ENCODE measurements at places on chromosomes 5 and 9.
A peak's percentile ranks its signal among the peaks of the same experiment; 100 is the strongest.

DNA sequence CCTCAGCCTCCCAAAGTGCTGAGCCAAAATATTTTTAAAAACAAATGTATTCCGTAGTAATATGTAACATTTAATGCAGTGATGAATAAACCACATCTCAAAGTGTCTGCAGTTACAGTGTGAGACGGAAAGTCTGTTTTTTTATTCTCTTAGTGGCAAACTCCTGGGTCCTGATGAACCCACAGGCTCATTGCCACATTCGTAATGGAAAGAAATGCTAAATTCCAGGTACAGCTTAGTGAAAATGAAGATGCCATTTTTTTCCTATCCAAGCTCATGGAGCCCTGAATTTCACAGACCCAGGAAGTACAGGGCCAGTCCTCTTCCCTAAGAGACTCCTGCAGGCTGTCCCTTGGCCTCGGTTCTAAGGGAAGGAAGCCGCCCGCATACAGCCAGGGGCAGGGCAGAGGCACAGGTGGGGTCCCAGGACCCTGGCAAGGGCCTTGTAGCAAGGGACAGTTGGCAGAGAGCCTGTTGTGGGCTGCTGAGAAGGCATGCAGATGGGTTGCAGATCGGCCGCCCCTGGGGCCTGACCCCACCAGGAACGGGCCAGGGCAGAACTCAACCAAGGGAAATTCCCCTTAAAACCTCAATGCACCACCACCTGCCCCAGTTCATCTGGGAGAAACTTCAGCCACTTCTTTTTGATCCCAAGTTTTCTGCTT is 36.2 kb downstream of the IPPK start:
- no peak for DNase-seq

- DNase-seq, result no peak
These were observed 63.6 kb downstream of the SNX18 start for GRCh38 chr5:54580997-54581811.

GRCh38 chr9:132049900-132050299 is 29.8 kb downstream of the MED27 start:
- no peak for DNase-seq

DNA sequence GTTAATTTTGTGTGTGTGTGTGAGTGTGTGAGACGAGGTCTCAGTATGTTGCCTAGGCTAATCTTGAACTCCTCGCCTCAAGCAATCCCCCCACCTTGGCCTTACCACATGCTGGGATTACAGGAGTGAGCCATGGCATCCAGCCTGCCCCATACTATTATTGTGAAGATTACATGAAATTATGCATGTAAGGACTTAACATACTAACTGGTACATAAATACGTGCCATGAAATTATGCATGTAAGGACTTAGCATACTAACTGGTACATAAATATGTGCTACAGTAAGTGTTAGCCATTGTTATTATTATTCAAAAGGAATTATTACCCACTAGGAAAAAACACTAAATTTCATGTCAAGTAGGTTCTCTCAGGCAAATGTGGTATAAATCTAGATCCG is 16.2 kb downstream of the DMGDH start:
- no peak for DNase-seq

DNA sequence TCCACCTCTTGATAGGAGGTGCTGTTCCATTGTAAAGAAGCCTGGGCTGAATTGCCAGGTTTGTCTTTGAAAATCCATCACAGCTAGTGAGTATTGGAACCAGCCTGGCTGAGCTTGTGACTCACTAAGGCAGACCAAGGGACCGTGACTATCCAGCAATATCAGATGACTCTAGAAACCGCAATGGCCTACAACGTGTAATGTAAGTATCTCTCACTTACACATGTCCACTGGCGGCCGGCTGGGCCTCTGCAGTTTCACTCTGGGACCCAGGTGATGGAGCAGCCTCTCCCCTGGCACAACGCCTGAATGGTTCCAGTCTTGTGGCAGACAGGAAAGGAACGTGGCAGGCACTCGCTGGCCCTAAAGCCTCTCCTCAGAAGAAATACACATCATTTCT is 3.1 kb upstream of the HRH2 start:
- no peak for DNase-seq

- peak; percentile 25 for DNase-seq
These were observed 115.9 kb downstream of the FBXL7 start for GRCh38 chr5:15615859-15616258.

GRCh38 chr5:57889558-57889957 is 406.9 kb upstream of the ACTBL2 start:
- peak; percentile 82 for DNase-seq

- peak; percentile 4 for DNase-seq
These were observed 776 bp upstream of the RANBP17 start for GRCh38 chr5:170860818-170861666.

DNA sequence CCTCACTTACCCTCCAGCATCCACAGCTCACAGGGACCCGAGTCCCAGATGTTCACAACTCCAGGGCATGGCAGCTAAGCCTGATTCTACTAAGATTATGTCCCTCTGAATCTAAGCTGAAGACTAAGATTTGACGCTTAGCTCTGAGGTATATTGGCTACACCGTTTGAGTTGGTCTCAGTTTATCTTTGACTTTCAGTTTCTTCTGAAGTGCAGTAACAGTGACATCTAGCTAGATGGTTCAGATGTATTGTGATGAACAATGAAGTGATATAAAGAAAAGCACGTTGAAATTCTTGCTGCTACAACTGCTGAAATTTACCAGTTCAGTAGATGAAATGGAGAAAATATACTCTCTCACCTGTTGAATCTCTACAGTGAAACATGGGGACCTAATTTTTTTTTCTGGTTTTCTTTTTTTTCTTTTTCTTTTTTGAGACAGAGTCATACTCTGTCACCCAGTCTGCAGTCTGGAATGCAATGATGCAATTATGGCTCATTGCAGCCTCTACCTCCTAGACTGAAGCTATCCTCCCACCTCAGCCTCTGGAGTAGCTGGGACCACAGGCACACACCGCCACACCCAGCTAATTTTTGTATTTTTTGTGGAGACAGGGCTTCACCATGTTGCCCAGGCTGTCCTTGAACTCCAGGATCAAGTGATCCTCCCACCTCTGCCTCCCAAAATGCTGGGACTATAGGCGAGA is 15.7 kb downstream of the RFK start:
- DNase-seq, result no peak

- DNase-seq, result peak; percentile 88
These were observed 63.7 kb downstream of the MLLT3 start for GRCh38 chr9:20558566-20559016.

GRCh38 chr9:102867488-102867887 is 127.6 kb upstream of the CYLC2 start:
- DNase-seq, result peak; percentile 9

DNA sequence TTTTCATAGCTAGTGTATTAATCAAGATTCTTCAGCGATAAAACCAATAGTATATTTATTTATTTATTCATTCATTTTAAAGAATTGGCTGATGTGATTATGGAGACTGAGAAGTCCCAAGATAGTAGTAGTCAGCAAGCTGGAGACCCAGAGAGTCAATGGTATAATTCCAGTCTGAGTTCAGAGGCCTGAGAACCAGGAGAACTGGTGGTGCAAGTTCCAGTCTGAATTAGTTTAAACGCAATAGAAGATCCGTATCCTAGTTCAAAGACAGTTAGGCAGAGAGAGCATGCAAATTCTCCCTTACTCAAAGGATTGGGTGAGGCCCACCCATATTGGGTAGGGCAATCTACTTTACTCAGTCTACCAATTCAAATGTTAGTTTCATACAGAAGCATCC is 364.2 kb upstream of the RPS23 start:
- no peak for DNase-seq

- no peak for DNase-seq
These were observed 194.6 kb downstream of the GAS1 start for GRCh38 chr9:86752733-86753132.

DNA sequence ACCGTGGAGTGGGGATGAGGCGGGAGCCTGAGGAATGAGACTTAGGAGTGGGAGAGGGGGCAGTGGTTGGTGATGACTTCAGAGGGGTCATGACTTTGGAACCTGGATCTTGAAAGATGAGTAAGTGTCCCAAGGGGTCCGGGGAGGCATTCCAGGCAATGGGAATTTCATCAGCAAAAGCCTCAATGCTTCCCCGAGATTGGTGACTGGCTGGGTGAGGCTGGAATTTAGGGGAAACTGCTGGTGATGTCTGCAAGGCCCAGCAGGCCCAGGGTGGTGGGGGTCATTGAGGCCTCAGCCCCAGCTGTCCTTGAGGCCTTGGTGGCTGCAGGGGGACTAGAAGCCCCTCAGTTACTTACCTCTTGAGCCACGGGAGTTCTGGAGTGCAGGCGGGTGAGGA is 7.5 kb downstream of the NDST1 start:
- DNase-seq, result peak; percentile 48

DNA sequence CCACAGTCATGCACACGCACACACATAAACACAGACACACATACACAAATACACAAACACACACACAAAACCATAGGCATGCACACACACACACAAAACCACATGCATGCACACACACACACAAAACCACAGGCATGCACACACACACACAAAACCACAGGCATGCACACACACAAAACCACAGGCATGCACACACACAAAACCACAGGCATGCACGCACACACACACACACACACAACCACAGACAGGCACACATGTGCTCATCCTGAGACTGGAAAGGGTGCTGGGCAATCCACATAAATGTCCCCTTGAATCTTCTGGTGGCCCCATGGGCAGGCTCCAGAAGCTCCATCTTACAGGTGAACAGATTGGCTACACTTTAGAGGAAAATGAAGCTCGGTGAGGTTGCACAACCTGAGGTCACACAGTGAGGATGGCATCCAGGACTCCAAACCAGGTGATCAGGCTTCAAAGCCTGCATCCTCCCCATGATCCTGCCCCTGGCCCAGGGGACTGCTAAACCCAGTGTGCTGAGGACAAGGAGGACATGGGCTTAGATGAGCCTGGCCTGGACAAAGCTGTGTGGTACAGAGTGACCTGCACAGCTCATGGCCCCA is 144.8 kb downstream of the GADD45G start:
- DNase-seq, result peak; percentile 26

GRCh38 chr5:124292322-124292855 is 454.1 kb downstream of the ZNF608 start:
- no peak for DNase-seq

GRCh38 chr9:21751998-21752397 is 50.4 kb upstream of the MTAP start:
- DNase-seq, result no peak

DNA sequence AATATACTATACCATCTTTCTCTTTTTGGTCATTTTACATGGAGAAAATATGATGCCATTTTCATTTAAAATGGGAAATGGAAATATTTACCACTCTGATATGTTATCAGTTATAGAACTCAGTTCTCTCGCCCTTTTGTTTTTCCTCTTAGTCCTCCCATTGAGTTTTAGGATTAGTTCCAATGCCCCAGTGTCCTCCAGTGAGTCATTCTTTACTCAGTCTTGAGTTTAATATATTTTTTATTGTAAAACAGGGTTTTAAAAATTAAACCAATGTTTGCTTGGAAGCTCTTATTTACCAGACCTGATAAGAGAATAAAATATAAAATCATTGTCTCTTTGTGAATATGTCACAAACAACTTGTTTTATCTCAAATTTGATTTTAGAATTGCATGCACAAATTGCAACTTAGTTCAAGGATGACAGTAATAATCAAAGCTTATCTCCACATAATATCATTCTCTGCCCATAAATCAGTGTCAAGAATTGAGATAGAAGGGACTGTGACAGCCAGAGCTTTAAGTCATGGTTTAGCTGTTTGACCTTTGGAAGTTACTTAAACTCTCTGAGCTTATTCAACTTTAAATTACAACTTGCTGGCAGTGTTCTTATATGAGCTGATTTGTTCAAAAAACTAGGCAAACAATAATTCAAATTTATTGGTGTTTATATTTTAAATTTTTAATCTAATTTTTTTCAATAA is 166.4 kb downstream of the PAM start:
- no peak for DNase-seq

- DNase-seq, result peak; percentile 68
These were observed 134.9 kb upstream of the FBXL7 start for GRCh38 chr5:15365070-15365469.

DNA sequence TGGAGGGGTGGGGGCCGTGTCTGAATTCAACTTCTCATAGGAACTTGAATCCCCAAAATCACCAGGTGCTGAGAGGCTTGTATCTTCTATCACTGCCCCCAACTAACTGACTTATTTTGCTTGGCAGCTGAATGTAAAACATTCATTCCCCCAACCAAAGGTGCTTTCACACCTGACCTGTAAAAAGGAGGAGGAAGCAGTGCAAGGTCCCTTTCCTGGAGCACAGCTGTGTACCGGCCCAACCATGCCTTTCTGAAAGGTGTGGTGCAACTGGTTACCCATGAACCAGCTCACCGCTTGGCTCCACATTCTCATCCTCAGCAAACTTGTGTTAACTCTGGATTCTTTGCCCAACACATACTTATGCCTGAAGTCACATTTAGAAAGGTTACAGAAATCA is 34.7 kb downstream of the TMEM167A start:
- DNase-seq, result no peak

DNA sequence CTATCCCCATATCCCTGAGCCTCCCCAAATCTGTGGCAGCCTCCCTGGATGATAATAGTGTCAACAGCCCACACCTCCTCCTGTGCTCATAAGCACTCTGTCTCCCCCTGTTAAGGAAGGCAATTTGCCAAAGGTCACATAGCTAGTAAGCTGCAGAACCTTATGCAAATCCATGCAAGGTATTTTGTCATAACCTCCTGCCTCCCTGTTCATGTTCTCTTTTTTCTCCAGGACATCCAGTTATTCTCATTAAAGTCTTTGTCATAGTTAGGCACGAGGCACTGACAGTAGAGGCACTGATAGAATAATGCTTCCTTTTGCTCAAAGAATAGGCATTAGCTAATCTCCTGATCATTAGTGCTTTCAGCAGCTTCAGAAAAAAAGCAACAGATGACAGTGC is 10.2 kb upstream of the AUH start:
- peak; percentile 31 for DNase-seq

GRCh38 chr9:81113453-81114124 is 575.8 kb downstream of the TLE1 start:
- DNase-seq, result no peak

GRCh38 chr9:76512826-76513225 is 53.8 kb downstream of the GCNT1 start:
- DNase-seq, result peak; percentile 49

GRCh38 chr5:34485768-34486030 is 170.4 kb upstream of the RAI14 start:
- no peak for DNase-seq

DNA sequence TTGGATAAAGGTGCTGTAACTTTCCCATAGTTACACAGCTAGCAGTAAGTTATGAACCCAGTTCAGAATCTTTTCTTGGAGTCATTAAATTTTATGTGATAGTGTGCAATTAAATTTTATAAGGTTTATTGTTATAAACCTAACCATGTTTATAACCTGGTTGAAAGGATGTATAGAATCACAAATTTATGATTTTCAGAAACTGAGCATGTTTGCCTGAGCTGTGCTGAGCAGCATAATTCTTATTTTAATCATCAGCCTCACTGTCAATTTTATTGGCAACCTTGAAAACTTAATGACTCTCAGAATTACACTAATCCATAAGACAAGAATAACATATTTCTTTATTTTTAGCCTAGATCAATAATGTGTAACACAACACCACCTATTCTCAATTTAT is 46.9 kb downstream of the ADAMTS19 start:
- DNase-seq, result no peak
